ENCODE measurements at places on chromosomes 1 and 21. TPM values are rescaled to one million over a fixed set of nuclear protein-coding genes. Genes with fewer than 3 reads are reported as not detected.

- DNase-seq: peak; percentile 92
Observed at GRCh38 chr1:54324251-54325140, 81.7 kb downstream of the SSBP3 start.

Gene GPR61
- total RNA-seq: not detected

Gene GJA9
- total RNA-seq: not detected

Gene HPDL
- 0.80 TPM for total RNA-seq

Gene AKR7A3
- 0.74 TPM for total RNA-seq

Gene SPATA6
- 31.0 TPM for total RNA-seq

GRCh38 chr1:229371624-229372023 is 28.8 kb upstream of the CCSAP start:
- no peak for DNase-seq

GRCh38 chr1:152328801-152329391 is 3.9 kb upstream of the FLG start:
- no peak for DNase-seq
